ENCODE measurements at places on chromosomes 2 and 18.

GRCh38 chr2:27667446-27667845 lies 3.8 kb downstream of the SLC4A1AP start:
- DNase-seq, result no peak

DNA sequence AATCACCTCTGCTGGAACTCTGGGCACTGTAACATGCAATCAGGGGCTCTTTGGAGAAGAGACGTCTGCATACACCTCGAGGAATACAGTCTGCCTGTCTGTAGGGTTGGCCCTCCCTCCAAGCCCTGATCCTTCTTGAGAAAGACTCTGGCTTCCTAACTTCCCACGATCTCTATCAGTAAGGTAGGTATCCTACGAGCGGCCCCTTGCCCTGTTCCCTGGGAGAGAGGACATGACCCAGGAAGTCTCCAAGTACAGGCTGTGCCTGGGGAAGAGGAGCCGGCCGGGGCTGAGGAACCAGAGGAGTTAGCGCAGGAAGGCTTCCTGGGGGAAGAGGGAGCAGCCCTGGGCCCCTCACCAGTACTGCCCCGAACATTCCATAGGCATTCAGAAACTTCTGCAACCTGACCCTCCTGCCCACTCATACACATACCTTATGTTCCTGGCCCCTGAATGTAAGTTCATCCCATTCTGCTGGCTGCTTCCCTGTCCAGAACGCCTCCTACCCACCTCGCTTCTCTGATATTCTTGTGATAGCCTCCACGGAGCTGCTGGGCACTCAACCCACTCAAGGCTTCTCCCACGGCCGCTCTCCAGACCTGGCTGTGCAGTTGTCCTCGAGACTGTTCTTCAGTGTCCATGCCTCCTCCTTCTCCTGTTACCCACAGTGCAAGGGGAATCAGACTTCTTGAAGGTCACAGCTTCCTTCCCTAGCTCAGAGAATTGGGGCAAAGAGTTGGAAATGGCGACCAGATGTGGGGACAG lies 116.1 kb downstream of the CYP26B1 start:
- no peak for DNase-seq

DNA sequence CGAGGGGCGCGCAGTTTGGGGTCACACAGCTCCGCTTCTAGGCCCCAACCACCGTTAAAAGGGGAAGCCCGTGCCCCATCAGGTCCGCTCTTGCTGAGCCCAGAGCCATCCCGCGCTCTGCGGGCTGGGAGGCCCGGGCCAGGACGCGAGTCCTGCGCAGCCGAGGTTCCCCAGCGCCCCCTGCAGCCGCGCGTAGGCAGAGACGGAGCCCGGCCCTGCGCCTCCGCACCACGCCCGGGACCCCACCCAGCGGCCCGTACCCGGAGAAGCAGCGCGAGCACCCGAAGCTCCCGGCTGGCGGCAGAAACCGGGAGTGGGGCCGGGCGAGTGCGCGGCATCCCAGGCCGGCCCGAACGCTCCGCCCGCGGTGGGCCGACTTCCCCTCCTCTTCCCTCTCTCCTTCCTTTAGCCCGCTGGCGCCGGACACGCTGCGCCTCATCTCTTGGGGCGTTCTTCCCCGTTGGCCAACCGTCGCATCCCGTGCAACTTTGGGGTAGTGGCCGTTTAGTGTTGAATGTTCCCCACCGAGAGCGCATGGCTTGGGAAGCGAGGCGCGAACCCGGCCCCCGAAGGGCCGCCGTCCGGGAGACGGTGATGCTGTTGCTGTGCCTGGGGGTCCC lies at the start of gene ITGA4:
Gene ITGA4, plus strand, starts transcription at position 266 of the 620 bp plus-strand sequence. Its CDS starts 269 bp downstream, at position 535.
- DNase-seq, result peak; percentile 80

- no peak for DNase-seq
These were observed 68.8 kb downstream of the GLI2 start for GRCh38 chr2:120804459-120804858.

GRCh38 chr2:58138396-58139030 lies 91.9 kb downstream of the VRK2 start:
- DNase-seq, result no peak

- no peak for DNase-seq
These were observed 73.1 kb upstream of the MAP4K3 start for GRCh38 chr2:39510140-39510539.

DNA sequence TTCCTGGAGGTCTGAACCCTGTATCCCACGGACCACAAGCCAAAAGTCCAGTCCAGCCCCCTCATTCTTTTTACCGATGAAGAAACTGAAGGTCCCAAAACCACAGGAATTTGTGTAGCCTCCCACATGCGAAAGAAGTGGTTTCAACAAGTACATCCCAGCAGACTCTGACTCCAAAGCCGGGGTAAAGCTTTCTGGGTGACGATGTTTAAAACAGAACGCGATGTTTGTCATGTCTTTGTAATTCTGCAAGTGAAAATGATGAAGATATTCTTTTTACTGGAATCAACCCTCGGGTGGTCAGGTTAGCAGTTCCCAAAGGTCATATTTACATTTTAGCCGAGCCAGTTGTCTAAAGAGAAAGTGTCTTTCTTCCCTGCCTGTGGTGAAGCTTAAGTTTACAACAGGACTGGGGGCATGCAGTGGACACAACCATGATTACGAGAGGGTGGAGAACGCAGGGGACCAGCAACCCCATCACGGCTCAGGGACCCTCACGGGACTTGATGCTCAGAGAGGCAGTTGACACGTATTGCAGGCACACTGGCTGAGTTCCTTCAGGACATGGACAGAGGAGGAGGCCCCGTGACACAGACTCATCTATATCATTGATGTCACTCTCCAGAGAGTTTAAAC lies 17.8 kb upstream of the TMEM131 start:
- DNase-seq, result no peak

- DNase-seq, result no peak
These were observed 299.4 kb downstream of the AGAP1 start for GRCh38 chr2:235793163-235793752.

DNA sequence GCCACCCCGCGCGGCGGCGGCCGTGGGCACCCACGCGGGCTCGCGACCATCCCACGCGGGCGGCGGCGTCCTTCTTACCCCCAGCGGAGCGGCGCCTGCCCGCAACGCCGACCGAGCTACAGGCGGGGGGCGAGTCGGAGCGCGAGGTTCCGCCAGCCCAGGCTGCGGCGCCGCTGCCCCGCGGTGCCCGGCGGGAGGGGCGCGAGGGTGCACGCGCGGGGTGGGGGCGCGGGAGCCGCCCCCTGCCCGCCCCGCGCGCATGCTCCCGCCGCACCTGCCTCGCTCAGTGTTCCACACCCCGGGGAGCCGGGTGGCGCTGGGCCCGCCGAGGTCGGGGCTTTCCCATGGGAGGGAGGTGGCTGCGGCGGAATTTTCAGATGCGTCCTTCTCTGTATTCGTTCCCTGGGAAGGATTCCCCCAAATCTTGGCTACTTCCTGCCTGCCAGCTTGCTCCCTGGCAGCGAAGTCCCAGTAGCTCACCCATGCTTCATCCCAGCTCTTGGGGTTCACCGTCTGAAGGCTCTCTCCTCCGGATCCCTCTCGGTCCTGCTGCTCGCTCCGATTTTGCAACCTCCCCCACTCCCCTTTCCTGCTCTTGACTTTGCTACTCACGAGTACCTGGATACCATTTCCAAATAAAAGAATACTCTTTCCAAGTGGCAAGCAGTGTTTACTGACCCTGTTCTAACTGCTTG lies at the start of gene L3MBTL4:
Gene L3MBTL4, minus strand, starts transcription at position 189 of the 695 bp plus-strand sequence. CDS start 103,286 bp downstream, outside the sequence.
- DNase-seq, result no peak

- DNase-seq, result no peak
These were observed 163.2 kb upstream of the CYRIA start for GRCh38 chr2:16828828-16829160.

GRCh38 chr2:176071330-176072291 lies 12.2 kb downstream of the EVX2 start:
- no peak for DNase-seq

GRCh38 chr2:45841752-45842407 lies 190.4 kb downstream of the PRKCE start:
- DNase-seq, result no peak

- no peak for DNase-seq
These were observed 971.3 kb upstream of the FAM98A start for GRCh38 chr2:34570266-34570872.

GRCh38 chr2:188851311-188851710 lies 122.9 kb upstream of the COL3A1 start:
- no peak for DNase-seq

DNA sequence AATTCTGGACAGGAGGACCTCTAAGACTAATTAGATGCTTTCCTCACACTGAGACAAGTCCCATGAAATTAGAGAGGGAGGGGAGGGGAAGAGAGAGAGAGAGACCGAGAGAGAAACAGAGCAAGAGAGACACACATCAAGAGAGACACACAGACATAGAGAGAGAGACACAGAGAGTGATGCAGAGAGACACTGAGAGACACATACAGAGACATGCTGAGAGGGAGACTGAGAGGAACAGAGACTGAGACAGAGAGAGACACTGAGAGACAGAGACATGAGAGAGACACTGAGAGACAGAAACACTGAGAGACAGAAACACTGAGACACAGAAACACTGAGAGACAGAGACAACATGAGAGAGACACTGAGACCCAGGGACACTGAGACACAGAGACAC lies 250.8 kb downstream of the TNS1 start:
- no peak for DNase-seq

DNA sequence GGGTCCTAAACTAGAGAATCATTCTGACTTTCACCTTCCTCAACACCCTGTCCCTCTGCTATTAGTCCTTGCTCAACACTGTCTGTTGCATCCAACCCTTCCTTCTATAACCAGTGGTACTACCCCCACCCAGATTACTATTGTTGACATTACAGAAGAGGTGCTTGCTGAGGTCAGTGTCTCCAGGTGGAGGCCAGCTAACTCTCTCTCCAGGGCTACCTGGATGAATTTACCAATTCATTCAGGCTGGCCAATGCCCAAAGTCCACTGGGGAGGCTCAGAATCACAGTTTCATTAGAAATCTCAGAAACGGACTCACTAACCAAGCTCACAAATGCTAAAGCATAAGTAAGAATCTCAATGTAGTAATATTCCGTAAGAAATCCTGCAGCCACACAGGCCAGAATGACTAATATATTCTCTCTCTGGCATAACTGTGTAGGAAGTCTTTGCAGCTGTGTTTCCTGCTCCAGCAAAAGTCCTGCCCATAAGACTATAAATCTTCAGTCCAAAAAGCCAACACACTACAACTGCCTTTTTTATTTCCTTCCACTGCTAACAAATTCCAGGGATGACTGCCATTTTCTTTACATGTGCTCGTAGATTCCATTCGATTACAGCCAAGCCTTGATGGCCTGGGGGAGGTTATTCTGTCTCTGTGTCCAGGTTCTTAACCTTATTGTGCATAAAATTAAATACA lies 10.0 kb upstream of the TTR start:
- no peak for DNase-seq

DNA sequence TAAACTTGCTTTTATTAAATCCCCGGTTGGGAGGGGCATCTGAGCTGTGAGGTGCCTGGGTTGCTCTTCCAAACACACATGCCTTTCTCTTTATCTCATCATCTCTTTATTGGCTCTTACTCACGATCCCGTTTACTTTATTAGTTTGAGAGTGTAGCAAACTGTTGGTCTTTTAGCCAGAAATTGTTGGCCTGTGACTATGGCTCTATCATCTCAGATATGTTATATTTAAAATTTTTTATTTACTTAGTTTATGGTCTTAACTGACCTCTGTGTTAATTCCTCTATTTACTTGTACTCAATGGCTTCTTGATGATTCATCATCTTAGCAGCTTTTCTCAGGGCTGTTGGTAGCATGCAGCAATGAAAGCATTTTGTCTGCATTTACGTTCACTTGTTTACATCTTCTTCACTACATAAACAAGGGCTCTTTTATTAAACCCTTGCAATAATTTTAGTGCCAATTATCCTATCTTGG lies 408.4 kb downstream of the HRH4 start:
- DNase-seq, result no peak

- no peak for DNase-seq
These were observed 299.7 kb downstream of the TNS1 start for GRCh38 chr2:217703102-217703501.

- no peak for DNase-seq
These were observed 2.2 kb downstream of the WNT6 start for GRCh38 chr2:218861645-218862318.

- no peak for DNase-seq
These were observed 6.8 kb downstream of the SCTR start for GRCh38 chr2:119517433-119517832.

- no peak for DNase-seq
These were observed 91.9 kb downstream of the TWIST2 start for GRCh38 chr2:238939521-238940403.

DNA sequence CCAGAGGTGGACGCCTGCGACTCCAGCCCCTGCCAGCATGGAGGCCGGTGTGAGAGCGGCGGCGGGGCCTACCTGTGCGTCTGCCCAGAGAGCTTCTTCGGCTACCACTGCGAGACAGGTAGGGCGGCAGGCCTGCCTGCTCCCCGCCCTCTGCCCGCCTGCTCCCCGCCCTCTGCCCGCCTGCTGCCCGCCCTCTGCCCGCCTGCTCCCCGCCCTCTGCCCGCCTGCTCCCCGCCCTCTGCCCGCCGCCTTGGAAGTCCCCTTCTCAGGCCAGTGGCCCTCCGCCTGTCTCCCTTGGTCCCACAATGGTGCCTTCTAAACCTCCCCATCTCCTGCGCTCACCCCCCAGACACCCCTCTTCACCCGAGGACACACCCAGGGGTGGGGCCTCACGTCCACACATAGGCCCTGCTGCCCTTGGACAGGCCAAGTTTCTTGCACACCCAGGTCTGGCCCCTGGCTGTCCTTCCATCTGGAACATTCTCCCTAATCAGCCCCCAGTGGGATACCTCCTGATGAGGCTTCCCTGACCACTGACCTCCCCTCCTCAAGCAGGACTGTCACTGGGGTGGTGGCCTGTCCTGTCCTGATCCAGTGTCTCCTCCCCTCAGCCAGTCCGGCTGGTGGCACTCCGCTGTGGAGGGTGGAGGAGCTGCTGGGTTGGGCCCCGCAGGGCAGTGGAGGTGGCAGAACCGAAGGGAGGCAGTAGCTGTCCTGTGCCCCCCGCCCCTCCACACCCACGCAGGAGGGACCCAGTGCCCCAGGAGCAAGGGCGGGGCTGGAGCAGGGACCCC lies 37.9 kb downstream of the MTERF4 start:
- peak; percentile 25 for DNase-seq

DNA sequence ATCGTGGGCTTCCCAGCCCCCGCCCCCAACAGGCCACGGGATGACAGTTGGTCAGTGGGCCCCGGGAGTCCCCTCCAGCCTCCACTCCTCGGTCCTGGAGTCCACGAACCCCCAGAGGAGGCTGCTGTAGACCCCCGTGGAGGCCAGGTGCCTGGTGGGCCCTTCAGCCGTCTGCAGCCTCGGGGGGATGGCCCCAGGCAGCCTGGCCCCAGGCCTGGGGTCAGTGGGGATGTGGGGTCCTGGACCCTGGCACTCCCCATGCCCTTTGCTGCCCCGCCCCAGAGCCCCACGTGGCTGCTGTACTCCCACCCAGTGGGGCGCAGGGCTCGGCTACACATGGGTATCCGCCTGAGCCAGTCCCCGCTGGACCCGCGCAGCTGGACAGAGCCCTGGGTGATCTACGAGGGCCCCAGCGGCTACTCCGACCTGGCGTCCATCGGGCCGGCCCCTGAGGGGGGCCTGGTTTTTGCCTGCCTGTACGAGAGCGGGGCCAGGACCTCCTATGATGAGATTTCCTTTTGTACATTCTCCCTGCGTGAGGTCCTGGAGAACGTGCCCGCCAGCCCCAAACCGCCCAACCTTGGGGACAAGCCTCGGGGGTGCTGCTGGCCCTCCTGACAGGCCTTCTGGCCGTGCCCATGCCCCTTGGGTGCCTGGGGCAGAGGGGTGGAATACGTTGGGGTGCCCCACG lies 7.6 kb downstream of the NEU4 start:
- DNase-seq, result no peak

- no peak for DNase-seq
These were observed 69.7 kb upstream of the ZNF516 start for GRCh38 chr18:76564655-76565237.
